ENCODE measurements at places on chromosomes 5 and 9.

- DNase-seq: no peak
These were observed 191.3 kb downstream of the DMAC1 start for GRCh38 chr9:7608261-7608660.

DNA sequence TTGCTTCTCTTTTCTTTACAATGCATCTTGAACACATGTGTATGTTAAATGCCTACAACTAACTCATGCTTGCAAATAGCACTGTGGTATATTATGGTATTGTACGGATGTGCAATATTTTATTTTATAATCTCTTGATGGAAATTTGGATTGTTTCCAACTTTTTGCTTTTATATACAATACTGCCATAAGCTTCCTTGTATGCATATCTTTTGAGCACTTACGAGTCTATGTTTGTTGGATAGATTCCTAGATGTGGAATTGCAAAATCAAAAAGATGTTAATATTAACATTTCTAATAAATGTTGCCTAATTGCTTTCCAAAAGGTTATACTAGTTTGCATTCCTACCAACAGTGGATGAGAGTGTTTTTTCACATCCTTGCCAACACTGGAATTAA is 3.4 kb upstream of the GALNT12 start:
- no peak for DNase-seq

DNA sequence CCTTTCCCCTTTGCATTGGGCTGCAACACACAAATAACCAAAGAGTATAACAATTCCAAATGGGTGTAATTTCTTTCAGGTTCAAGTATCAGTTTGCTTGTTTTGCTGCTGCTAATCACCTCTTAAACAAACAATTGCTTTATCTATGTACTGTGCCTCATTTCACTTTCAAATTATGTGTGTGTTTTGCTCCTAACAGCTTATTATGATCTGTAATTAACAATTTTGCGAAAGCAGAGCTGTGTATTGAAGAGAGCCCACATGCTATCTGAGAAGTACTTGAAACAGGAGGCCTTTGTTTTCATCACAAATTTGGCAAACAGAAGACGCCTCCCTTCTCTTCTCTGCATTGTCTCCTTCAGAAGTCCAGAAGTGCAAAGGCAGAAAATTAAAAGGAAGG is 312.0 kb downstream of the TLE1 start:
- DNase-seq: no peak

DNA sequence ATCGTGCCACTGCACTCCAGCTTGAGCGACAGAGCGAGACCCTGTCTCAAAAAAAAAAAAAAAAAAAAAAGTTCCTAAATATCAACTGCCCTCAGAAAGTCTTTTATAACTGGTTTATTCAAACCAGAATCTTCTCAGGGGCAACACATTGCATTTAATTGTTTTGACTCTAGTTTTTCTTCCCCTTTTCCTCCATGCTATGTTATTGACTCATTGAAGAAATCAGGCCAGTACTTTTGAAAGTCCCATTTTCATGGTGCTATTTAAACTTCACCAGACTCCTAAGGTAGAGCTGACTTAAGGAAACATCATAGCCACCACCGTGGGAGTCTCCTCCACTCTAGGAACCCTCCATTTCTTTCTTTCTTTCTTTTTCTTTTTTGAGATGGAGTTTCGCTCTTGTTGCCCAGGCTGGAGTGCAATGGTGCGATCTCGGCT is 83.1 kb upstream of the IL6ST start:
- no peak for DNase-seq

DNA sequence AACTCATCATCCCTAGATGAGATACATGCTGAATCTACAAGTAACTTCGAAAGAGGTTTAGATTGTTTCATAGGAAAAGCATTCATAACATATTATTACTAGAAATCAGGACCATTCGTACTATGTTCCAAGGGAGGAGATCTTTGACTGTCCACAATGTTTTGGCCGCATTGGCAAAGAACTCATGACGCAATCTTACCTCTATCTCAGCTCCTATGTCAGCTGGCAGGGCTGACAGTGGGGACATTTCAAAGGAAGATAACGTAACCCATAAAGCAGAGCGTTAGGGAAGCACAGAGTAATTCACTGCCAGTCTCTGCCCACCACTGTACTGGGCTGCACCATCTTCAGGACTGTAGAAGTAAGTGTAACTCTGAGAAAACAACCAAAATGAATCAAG is 69.7 kb downstream of the EFNA5 start:
- no peak for DNase-seq

GRCh38 chr5:176652136-176652535 is 4.9 kb downstream of the TSPAN17 start:
- no peak for DNase-seq
